ENCODE measurements at places on chromosomes 2 and 18.

GRCh38 chr2:96146153-96146880 lies 1.1 kb upstream of the DUSP2 start:
- peak; percentile 92 for DNase-seq

GRCh38 chr2:237101118-237101979 lies 15.7 kb downstream of the COPS8 start:
- no peak for DNase-seq

- DNase-seq = no peak
Observed at GRCh38 chr18:74505776-74506175, 9.6 kb downstream of the CNDP2 start.

DNA sequence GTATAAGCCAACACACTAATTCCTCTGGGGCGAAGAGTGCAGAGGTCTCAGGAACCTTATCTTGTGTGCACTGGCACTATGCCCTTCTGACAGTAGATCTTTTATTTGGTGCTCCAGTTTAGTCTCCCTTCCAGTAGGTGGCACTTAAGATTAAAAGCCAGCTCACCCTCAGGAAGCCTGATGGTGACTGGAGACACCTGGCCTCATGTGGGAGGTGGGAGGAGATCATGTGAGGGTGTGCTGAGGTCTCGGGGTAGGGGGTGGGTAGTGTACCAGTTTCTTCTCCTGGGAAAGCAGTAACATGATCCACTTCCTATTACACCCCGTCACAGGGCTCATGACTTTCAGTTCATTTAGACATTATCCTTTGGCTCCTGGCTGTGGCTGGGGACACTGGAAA lies 654.9 kb downstream of the ADCYAP1 start:
- DNase-seq = no peak

- no peak for DNase-seq
Observed at GRCh38 chr2:158923180-158923594, 45.3 kb upstream of the TANC1 start.

All from stimulated activated naive CD4-positive, alpha-beta T cell treated with Interleukin-2 at 50 U/mL for 16 hours (primary cell).